Muscle of arm (tissue), 14 donors: ENCODE measurements at places on chromosomes 12 and 14.

DNA sequence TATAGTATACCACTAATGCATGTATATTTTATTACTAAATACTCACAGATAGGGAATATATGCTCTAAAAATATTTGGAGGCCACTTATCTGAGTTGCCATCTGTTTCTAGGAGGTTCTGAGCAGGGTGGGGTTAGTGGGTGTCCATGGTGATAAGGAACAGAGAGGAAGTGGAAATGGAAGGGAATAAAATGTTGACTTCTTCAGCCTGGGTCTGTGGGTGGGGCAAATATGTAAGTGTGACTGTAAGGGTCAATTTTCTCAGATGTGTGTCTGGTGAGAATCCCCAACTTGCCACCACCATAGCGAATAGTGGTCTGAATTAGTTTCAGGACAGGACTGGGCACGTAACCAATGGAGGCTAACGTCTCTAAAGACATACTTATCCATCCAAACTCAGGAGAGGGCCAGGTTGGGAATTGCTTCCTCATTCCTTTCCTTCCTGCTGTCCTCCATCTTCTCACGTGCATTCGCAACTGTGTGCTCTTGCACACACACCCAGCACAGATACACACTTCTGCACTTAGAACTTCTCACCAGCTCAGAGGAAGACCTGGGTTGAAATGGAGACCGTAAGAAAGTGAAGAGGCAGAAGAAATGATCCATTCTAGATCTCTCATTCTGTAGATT is 54.2 kb upstream of the GZMB start:
- DNase-seq, result no peak

DNA sequence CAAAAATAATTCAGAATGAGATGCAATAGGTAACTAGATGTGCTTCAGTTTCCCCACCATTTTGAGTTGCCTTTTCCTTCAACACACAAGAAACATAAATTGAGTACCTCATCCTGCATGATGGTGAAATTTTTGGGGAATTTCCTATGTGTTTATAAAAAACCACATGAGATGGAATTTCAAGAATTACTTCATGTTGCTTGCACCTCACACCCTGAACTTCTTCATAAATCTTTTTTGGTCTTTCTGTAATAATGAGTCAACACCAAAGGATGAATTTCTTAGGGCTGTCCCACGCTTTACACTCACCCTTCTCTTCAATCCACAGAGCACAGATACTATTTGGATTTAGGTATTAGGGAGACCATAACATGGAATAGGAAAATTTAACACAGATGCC is 22.6 kb upstream of the LUM start:
- DNase-seq, result no peak

GRCh38 chr14:88385212-88386101 is at the start of gene SPATA7:
TSS of gene SPATA7 (plus strand) at chr14:88385657. CDS start at chr14:88385819, 162 bp downstream.
- peak; percentile 95 for DNase-seq

GRCh38 chr14:34733245-34733644 is 18.9 kb upstream of the CFL2 start:
- no peak for DNase-seq

DNA sequence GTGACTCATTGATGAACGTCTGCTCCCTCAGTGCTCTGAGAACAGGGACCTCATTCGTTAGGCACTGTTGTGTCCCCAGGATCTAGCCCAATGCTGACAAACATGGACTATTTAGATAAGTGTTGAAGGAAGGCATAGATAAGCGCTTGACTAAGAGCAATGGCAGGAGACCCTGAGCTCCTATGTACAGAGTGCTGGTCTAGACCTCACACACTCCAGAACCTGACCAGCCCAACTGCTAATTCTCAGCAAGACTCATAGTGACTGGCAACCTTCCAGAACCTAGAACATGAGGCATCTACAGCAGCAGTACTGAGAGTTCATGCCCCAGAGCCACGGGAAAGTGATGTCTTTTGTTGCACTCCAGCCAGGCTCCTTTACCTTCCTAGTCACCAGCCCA is 69.2 kb downstream of the CRACR2A start:
- DNase-seq, result no peak

DNA sequence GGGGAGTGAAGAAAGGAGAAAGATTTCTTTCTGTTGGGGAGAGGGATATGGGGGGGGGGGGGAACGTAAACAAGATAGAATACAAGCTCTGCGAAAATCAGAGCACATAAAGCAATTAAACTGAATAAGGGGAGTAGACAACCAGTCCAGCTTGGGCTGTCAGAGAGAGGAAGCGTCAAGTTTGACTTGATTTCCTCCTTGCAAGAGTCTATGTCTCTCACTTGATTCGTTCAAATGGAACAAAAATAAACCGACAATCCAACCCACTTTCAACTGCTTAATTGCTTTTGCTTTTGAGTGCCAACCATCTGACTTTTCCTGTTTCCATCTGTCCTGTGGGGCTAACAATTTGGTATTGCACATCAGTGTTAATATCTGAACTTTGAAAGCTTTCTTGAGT is 942 bp downstream of the SYT1 start:
- DNase-seq, result no peak

GRCh38 chr12:57241402-57242310 is 9.3 kb downstream of the STAC3 start:
- no peak for DNase-seq

- DNase-seq, result no peak
These were observed 64.4 kb upstream of the PTHLH start for GRCh38 chr12:28036940-28037339.

DNA sequence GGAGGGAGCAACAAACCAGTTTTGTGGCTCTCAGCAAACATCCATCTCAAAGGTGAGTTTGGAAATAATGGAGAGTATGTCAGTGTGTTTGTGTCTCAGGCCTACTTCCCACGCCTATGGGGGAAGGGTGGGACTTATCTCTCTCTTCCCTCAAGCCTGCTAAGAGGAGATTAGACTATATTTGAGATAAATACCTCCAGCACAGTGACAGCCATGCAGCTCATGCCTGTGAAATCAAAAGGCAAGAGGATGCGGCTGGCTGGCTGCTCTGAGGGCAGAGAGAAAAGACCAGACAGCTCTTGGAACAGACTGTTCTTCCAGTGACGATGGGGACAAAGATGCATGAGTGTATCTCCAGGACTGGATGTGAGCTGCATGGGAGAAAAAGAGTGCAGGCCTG is 14.7 kb upstream of the POC1B start:
- DNase-seq, result no peak
